ENCODE measurements at places on chromosomes 16 and 17.

- no peak for DNase-seq
Observed at GRCh38 chr17:7147772-7148171, 31.4 kb downstream of the ASGR1 start.

- no peak for DNase-seq
Observed at GRCh38 chr16:89052191-89052889, 41.3 kb upstream of the ACSF3 start.

GRCh38 chr16:88638323-88639230, at the start of gene IL17C:
IL17C (plus strand) TSS chr16:88638572; CDS start chr16:88638642, 70 bp downstream.
- DNase-seq, result no peak

DNA sequence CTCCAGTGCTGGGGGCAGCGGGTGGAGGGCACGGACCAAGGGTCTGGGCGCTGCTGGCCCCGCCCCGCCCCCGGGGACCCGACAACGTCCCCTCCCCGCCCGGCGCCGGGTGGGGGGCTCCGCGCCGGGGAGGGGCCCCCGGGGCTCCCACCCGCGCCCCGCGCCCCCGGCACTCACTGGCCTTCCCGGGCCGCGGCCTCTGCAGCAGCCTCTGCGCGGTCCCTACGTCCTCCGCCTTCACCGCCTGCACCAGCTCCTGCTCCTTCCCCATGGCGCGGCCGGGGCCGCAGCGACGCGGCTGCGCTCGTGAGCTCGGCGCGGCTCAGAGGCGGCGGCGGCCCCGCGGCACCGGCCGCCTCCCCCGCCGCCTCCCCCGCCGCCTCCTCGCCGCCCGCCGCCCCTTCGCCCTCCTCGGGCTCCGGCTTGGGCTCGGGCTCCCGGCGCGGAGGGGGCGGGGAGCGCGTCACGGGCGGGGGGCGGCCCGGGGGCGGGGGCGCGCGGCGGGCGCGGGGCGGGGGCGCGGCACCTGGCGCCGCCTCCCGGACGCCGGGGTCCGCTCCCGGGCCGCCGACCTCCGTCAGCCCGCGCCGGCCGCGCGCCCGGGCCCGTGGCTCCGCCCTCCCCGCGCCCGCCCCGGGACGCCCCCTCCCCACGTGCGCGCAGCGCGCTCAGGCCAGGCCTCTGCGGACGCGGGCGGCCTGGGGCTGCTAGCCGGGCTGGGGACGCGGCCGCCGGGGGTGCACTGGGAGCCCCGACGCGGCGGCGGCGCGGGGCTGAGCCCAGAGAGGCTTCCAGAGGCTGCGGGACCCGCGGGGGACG, at the start of gene CASKIN1:
TSS of gene CASKIN1 (minus strand) at position 444 of the 819 bp plus-strand sequence. CDS start at position 271, 173 bp downstream.
- no peak for DNase-seq

DNA sequence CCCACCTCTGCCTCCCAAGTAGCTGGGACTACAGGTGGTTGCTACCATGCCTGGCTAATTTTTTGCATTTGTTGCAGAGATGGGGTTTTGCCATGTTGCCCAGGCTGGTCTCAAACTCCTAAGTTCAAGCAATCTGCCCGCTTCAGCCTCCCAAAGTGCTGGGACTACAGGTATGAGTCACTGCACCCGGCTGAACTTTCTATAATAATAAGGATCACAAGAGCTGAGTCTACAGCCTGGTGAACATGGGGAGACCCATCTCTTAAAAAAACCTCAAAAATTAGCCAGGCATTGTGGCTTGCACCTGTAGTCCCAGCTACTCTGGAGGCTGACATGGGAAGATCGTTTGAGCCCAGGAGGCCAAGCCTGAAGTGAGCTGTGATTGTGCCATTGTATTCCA, 53.5 kb downstream of the WDR59 start:
- no peak for DNase-seq

- DNase-seq, result no peak
Observed at GRCh38 chr17:57679356-57679755, 65.7 kb downstream of the CCDC182 start.

Measured in brain pericyte (primary cell).